ENCODE measurements at places on chromosomes 16 and 17. TPM values are rescaled to one million over a fixed set of nuclear protein-coding genes. Genes with fewer than 3 reads are reported as not detected.

TBX2 gene
- polyA plus RNA-seq: 12.0 TPM

IKZF3 gene
- 2.4 TPM for polyA plus RNA-seq

KRT9 gene
- not detected for polyA plus RNA-seq

OTOP3 gene
- 13.8 TPM for polyA plus RNA-seq

CD300C gene
- polyA plus RNA-seq: 0.99 TPM

CTRL gene
- 0.87 TPM for polyA plus RNA-seq

GRCh38 chr16:73199214-73199613 is 151.3 kb upstream of the ZFHX3 start:
- no peak for DNase-seq

GRCh38 chr16:74901606-74902005 is 83.3 kb downstream of the WDR59 start:
- no peak for DNase-seq

DNA sequence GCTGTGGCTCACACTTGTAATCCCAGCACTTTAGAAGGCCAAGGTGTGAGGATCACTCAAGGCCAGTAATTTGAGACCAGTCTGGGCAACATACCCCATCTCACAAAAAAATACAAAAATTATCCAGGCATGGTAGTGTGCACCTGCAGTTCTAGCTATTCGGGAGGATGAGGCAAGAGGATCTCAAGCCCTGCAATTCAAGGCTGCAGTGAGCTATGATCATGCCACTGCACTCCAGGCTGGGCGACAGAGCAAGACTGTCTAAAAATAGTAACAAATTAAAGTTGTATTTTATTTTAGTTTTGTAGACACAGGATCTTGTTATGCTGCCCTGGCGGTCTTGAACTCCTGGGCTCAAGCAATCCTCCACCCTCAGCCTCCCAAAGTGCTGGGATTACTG is 18.2 kb downstream of the USP31 start:
- no peak for DNase-seq

GRCh38 chr17:35942588-35943186 is 826 bp downstream of the LYZL6 start:
- DNase-seq: peak; percentile 26

DNA sequence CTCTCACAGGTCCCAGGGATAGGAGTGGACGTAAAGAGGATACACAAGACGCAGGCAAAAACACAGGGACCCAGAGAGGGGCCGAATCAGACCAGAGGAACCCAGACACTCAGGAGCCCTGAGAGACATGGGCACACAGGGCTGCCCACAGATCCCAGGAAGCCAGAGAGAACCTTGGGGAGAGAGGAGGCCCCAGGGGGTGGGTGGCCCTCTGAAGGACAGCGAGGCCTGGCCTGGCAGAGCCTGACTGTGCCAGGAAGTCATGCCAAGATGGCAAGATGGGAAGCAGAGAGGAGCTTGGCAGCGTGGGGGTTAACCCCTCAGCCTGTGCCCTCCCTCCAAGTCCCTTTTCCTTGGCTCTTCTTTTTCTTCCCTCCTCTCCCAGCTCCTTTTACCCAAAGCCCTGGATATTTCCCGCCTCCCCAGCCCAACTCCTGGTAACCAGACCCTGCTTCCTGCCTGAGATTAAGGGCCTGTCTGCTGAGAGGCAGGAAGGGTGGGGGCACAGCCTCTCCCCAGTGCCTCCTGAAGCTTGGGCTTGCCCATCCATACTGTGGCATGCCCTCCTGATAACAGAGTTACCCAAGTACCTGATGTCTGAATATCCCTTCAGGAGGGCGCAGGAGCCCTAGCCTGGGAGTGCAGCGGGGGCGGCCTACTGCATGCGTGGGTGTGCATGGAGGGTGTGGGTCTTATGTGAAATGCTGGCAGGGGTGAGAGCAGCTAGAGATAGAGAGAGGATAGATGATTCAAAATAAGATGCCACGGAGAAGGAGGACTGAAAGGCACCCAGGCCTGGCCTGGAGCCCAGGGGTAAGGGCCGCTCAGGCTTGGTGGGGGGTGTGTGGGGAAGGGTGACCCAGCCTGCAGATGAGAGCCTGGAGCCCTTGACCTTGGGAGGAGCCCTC is 6.0 kb upstream of the TBX21 start:
- no peak for DNase-seq

DNA sequence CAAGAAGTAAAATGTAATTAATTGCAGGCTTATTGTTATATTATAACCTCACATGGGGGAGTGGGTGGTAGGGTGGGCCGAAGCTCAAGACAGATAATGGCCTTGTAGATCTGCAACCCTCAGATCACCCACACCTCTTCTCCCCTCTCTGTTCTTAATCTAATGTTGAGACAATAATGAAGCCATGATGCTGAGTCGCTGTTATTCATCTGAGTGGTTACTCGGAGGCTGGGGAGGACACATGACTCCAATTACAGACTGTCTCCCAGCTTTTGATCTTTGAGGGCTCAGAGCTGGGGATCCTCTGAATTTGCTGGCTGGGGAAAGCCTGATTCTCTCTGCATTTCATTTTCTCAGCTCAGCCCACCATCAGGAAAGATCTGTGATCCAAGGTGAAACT is 275.3 kb downstream of the SHISA9 start:
- no peak for DNase-seq

Measured in large intestine (tissue), 12 donors.